ENCODE measurements at places on chromosomes 2 and 18.

DNA sequence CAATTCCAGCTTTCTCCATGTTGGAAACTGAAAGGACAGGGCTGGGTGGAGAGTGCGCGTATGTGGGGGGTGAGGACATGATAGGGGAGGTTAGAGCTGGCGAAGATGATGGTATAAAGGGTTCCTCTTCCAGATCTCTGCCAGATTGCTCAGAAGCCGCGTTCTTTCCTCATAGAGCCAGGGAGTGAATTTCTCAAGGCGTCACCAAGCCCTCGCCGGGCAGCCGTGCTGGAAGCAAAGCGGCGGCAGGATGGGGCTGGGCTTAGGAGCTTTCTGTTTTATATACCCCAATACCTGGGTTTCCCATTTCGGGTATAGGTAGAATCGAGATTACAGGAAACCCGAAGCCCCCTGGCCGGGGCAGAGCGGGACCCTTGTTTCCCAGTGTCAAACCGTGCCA is 43.8 kb downstream of the DDX18 start:
- DNase-seq, result no peak

- no peak for DNase-seq
Observed at GRCh38 chr2:127051116-127052056, 55.6 kb downstream of the BIN1 start.

DNA sequence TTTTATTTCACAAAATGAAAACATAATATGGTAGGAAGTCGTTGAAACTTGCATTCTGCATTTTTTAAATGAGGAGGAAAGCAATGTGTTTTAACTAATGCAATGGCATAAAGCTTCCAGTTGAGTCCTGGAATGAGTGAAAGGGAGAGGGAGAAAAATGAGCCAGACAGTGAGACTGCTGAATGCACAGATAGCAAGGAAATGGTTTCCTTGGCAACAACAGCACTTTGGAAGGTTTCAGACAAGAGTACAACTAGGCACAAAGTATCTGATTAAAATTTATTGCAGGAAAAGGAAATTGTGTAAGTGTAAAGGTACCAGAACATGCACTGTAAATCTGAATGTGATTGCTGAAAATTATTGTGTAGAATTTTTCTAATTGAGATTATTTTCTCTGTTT is 320.1 kb upstream of the KYNU start:
- no peak for DNase-seq

GRCh38 chr2:84052043-84052442 is 407.0 kb downstream of the SUCLG1 start:
- no peak for DNase-seq

GRCh38 chr18:76392349-76392748 is 102.7 kb downstream of the ZNF516 start:
- no peak for DNase-seq

- no peak for DNase-seq
Observed at GRCh38 chr2:226836548-226836885, 663 bp downstream of the RHBDD1 start.

DNA sequence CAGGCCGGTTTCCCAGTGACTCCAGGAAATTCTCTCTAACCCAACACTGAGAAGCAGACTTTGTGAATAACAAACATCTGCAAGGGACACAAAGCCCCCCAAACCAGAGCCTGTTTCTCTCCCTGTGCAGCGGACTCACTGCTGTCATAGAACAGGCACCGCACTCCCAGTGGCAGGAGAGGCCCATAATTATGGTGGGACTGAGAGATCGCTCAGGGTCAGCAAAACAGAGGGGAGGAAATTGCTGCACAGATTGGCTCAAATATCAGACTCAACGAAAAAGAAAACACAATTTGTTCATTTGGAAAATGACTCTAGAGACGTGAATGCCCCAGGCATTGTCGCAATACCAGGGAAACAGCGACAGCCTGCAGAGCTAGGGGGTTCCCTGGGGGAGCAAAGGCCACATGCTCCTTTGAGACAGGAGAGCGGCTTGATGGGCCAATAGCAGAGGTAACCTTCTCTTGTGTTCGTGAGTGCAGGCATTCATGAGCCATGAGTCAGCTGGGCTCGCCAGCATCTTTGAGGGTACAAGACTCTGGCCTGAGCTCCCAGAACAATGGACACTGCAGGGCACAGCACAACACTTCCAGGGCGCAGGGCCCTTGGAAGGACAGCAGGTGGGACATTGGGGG is 143.3 kb upstream of the KLHL29 start:
- no peak for DNase-seq

DNA sequence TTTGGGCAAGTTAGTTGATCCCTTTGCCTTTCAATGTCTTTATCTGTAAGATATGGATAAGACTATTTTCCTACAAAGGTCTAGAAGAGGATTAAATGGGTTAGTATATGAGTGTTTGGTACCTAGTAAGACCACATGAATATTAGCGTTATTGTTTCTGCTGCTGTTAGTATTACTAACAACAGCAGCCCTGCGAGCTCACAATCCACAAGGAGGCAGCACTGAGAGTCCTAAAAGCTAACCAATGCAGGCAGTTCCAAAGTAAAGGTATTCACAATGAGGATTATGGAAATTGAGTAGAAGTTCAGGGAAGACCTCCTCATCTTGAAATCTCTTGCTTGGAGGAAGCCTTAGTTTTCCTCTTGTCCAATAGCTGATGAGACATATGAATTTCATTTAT is 248.9 kb downstream of the TDRD15 start:
- DNase-seq, result no peak

DNA sequence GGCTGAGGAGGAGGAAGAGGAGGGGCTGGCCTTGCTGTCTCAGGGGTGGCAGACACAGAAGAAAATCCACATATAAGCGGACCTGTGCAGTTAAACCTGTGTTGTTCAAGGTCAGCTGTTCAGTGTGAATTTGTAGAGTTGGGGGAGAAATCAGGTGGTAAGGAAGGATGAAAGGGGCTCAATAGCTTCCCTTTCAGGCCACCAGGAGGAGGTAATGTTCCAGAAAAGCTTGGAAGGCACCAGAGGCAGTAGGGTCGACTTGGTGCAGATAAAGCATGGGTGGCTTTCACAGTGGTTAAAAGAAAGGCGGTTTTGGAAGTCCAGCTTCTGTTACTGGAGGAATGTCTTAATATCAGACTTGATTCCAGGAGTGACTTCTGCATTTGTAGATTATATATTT is 167.4 kb downstream of the THSD7B start:
- DNase-seq, result no peak

DNA sequence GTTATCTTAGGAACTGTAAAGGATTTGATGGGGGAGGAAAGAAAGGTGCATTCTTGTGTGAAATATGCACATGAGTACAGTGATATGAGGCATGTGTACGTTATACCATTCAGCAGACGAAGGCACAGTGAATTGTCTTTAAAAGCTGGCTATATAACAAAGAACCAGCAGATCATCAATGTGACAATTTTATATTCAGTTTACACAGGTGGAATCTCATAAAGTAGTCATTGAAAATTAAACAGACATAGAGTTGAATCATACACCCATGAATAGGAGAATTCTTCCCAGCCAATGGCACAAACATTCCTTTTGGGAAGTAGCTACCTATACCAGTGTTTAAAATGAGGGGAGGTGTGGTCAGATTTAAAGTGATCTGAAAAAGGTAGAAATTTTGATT is 470.3 kb downstream of the DSC3 start:
- DNase-seq, result no peak

DNA sequence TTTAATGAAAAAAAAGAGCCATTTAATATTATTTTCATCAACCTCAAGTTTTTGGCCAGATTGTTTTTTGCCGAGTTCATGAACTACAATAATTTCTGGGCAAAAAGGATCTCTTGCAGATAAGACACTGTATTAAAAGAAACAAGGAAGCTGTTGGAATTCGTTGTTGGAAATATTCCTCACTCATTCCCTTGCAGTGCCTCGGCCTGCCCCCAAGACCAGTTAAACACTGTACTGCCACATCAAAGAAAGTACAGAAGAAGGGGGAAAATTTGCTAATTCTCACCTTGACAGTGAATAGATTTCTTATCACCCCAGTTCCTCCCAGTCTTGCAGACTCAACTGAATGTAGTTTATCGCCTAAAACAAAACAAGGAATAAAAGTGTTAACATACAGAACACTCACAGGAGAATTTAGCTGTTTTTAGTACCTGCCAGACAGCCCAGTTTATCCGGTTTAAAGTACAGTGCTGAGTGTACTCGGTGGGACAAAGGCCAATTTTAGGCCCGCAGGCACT is 1.2 kb downstream of the IDH1 start:
- DNase-seq, result no peak

DNA sequence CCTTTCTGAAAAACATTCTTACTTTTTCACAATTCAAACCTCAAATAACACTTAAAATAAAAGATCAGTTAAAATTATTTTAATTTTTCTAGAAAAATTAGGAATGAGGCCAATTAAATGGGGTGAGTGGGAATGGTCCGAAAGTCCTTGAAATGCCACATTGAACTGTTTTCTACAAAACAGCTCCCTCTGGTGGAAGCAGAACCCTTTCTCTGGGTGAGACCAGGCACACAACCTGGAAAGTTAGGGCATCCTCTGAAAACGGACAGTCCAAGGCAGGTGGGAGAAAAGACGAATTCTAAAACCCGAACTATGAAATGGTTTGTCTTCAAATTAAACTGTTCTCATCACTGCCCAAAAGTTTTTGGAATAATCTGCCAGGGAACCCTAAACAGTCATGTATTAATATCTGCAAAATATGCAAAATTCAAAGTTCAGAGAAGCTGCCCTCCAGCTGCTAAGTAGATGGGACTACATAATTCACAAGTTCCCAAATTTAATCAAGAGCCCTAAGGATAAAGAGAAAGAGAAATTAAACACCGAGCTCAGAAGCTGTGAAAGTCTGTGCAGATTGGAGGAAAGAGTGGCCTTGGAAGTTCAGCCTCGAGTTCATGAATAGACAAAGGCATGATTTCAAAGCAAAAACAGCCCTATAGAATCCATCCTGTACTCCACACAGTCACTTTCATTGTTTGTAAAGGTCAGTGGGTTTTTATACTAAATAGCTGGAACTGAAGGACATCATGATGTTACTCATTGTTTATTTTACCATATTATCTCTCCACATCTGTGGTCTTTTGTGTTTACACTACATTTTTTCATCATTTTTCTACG is 108.3 kb downstream of the PIEZO2 start:
- peak; percentile 31 for DNase-seq

GRCh38 chr2:236646441-236646840 is 76.8 kb downstream of the ACKR3 start:
- no peak for DNase-seq

GRCh38 chr2:98458667-98459380 is 14.2 kb downstream of the INPP4A start:
- DNase-seq, result peak; percentile 25

DNA sequence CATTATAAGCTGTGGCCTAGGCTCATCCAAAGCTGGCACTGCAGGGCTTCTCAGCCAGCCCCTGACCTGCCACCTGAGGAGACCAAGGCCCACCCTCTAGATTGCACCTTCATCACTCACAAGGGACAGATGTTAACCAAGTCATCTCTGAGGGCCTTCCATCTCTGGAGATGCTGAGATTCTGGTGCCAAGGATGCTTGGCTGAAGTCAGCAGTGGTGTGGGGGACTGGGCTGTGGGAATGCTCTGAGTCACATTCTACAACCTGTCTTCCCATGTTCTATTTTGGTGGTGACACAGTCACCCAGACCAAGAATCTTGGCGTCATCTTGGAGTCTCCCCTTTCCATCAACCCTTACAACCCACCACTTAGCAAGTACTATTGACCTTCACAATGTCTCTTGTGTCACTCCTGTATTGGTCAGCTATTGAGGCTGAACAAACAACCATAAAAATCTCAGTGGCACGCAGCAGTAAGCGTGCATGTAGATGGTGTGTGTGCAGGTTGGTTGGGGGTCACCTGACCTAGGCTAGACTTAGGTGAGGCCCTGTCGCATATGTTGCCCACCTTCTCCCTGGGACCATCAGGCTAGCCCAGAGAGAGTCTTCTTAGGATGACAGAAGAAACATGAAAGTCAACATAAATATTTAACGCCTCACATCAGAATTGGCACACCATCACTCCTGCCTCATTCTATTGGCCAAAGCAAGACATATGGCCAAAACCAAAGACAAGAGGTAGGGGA is 135.0 kb downstream of the SMAD7 start:
- peak; percentile 22 for DNase-seq

GRCh38 chr2:229443546-229444268 is 172.6 kb upstream of the PID1 start:
- no peak for DNase-seq

GRCh38 chr18:48850822-48851598 is 99.8 kb downstream of the SMAD7 start:
- DNase-seq, result no peak

DNA sequence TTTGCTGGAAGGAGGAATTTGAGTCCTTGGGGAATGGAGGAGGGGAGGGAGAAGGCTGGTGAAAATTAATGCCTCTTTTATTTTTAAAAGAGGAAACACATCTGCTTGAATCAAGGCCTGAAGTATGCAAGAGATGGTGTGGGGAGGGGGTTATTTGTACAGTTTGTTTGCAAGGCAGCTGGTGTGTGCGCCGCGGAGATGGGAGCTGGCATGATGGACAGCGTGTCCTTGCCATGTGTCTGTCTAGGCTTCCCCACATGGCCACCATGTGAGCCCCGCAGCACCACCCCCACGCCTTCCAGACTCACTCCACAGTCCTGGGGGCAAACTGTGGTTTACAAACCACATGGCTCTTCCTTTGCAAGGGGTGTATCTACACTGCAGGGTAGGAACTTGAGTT is 154.8 kb upstream of the APCDD1 start:
- no peak for DNase-seq

GRCh38 chr2:234496055-234496834 is 636 bp downstream of the ARL4C start:
- DNase-seq, result peak; percentile 65

GRCh38 chr18:31490387-31490786 is 7.6 kb upstream of the DSG2 start:
- DNase-seq, result no peak

DNA sequence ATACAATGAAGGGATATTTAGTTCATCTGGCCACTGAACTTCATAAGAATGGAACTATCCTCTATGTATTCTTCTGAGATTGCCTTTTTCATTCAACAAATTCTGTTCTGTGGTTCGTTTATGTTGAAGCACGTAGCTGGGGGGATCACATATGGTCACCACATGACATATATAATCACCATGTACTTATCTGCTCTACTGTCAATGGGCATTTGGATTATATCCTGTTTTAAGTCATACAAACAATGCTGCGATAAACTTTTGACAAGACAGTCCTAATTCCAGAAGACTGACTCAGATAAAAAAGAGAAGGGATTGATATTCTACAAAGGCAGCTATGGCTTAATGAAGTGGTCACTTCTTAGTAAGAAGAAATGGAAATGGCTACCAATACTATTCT is 116.0 kb upstream of the CCDC195 start:
- DNase-seq, result no peak

DNA sequence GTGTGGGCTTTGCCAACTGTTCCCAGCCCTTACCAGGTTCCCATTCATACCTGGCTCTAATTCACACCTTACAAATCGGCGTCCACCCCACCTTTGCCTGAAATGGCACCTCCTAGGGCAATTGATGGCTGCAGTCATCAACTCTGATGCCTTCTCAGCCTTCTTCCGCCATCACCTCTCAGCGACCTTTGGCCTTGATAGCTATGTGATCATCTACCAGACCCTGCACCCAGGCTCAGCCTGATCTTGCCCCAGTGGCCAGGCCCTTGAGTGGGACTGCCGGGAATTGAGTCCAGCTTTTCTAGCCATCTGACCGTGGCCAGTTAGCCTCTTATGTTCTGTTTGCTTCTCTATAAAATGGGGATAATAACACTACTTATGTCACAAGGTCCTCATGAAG is 32.5 kb downstream of the PSD4 start:
- no peak for DNase-seq

GRCh38 chr2:227819398-227819697 is 5.7 kb downstream of the CCL20 start:
- no peak for DNase-seq

Measured in stimulated activated CD8-positive, alpha-beta memory T cell treated with anti-CD3 and anti-CD28 coated beads, Interleukin-4, amount 100 ng/mL, for 48 hours (primary cell).